Activated CD4-positive, alpha-beta T cell treated with anti-CD3 and anti-CD28 coated beads, Interleukin-2, amount 50 U/mL, for 24 hours (primary cell): ENCODE measurements at places on chromosomes 12 and 14.

DNA sequence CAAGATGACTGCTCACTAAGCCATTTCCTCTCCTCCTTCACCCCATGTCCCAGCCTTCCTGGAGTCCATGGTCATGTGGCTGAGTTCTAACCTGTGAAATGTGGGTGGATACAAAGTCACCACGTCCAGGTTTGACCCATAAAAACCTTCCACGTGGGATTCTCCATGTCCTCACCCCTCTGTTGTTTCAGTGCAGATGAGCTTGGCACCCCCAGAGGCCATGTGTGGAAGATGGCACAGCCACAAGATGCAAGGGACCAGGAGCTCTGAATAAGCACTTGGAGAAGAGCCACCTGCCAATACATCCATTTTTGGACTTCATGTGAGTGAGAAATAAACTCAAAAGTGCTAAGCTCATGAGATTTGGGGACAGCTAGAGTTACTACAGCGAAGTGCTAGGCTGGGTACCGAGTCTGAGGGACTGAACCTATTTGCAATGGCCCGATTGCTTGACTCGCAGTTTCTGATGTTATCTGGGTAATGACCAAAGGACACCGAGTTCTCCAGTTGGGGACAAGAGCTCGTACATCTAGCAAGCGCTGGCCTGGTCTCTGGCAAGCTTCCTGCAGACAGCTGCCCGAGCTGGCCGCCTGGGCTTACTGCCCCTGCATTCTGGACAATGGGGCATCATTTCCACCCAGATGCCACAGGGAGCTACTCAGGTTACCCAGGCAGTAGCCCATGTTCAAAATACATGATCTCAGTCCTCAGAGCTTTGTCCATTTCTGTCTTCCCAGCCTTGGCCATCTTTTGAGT is 7.7 kb upstream of the SLC24A4 start:
- no peak for DNase-seq

- no peak for DNase-seq
Observed at GRCh38 chr12:29634057-29634456, 136.6 kb upstream of the OVCH1 start.

GRCh38 chr12:87169010-87169409 is 860.2 kb downstream of the C12orf50 start:
- DNase-seq: no peak

- no peak for DNase-seq
Observed at GRCh38 chr14:61559641-61560201, 135.6 kb upstream of the HIF1A start.

- no peak for DNase-seq
Observed at GRCh38 chr14:83271663-83272062, 1738.0 kb upstream of the SEL1L start.

GRCh38 chr12:103640410-103640809 is 53.3 kb downstream of the STAB2 start:
- DNase-seq: no peak

DNA sequence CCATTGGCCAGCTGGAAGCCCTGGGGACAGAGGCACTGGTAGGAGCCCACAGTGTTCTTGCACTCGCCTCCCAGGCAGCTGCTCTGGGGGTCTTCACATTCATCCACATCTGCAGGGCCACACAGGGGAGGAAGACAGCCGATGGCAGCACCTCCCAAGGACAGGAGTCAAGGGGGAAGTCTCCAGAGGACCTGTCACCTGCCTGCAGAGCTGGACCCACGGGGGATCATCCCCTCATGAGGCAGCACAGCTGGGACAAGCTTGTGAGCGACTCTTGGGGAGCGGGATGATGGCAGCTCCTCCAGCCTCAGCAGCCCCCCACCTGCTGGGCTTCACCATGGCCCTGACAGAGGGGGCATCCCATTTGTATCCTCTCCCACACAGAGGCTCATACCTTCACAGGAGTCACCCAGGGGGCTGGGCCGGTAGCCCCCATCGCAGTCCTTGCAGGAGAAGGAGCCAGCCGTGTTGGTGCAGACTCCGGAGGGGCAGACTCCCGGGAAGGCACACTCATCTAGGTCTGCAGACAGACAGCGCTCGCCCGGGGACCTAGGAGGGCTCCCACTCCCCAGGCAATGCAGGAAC is 15.4 kb downstream of the ISCA2 start:
- DNase-seq: no peak

DNA sequence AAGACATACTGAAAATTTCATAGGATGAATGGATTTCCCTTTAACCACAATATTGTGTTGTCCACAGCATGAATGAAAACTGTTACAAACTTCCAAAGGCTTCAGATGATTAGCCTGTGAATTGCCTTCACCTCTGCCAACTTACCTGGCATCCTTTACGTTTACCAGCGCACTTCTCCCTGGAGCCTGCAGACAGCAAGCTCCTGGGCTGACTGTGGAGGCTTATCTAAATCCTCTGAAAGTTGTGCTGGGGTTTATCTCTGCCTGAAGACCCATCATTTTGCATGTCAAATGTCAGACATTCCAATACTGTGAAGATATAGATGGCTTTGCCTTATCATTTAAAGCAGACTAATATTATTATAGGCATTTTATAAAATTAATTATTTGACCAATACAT is 403.0 kb downstream of the SYT1 start:
- DNase-seq: no peak

GRCh38 chr14:101257551-101257950 is 303.7 kb upstream of the DIO3 start:
- DNase-seq: no peak

DNA sequence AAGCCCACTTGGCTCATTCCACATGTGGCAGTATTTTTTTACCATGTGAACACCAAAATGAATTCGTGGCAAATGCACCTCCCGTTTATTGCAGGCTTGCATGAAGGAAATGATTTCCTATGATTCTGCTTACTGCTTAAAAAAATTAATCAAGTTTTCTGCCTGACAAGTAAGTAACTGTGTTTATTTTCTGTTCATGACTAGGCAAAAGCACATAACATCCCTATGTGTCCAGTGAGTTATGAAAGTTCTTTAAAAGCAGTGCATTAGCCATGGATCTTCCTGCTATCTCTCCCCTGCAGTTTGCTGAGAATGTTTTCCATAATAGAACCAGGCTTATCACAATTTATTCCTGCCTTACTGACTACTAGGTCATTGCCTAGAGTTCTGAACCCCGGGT is 20.4 kb downstream of the GPR65 start:
- DNase-seq: no peak

DNA sequence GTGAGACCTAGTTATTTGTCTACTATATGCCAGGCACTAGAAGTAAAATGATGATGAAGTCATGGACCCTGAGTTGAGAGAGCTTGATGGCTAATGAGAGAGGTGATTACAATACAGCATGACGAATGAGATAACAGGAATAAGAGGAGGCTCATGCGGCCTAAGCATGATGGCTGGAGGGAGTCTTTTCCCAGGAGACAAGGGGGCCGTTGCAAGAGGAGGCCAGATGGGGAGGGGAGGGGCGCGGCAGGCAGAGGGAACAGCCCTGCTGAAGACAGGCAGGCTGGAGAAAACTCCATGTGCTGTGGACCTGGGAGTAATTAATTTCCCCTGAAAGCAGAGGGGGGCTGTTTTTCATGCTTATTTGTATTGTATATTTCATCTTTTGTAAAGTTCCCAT is 144.7 kb upstream of the RFLNA start:
- DNase-seq: no peak
